ENCODE measurements at places on chromosomes 1 and 21.

GRCh38 chr1:115343200-115343737 lies 5.2 kb upstream of the NGF start:
- DNase-seq = no peak

- DNase-seq = no peak
These were observed 14.2 kb upstream of the MCOLN3 start for GRCh38 chr1:85062425-85063026.

DNA sequence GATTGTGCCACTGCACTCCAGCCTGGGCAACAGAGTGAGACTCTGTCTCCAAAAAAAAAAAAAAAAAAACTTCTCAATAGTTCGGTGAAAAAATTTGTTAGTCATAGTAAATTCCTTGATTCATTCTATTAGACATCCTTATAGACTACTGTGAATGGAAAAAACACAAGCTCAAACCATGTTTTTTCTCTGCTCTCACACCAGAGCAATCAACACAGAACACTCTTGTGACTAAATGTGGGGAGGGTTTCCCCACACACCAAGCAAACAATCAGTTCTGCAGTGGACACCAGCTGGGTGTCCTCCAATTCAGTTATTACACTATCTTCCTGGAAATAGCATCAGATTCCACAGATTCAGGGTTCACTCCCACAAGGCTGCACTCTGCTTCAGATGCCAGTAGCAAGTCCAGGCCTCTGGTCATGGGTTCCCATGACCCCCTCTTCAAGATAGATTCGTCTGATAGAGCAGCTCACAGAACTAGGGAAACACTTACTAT lies 69.1 kb upstream of the TEKT2 start:
- DNase-seq = no peak

- DNase-seq = peak; percentile 15
These were observed 13.9 kb downstream of the DMAP1 start for GRCh38 chr1:44227211-44227610.

GRCh38 chr1:6982860-6983259 lies 197.6 kb downstream of the CAMTA1 start:
- no peak for DNase-seq

DNA sequence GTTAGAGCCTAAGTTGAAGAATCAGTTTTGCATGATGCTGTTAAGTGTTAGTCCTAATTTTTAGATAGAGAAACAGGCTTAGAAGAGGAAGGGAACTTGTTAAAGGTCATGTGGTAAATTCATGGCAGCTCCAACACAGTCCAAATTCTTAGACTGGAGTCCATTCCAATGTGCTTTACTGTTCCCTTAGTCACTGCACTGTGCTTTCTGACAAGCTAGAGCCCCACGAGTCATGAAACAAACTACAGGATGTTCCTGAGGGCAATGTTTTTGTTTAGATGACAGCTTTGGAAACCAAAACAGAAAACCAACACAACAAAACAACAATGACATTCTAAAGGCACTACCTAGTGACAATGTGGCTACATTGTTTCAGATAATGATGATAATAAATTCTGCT lies 23.1 kb upstream of the RGS4 start:
- DNase-seq = no peak

DNA sequence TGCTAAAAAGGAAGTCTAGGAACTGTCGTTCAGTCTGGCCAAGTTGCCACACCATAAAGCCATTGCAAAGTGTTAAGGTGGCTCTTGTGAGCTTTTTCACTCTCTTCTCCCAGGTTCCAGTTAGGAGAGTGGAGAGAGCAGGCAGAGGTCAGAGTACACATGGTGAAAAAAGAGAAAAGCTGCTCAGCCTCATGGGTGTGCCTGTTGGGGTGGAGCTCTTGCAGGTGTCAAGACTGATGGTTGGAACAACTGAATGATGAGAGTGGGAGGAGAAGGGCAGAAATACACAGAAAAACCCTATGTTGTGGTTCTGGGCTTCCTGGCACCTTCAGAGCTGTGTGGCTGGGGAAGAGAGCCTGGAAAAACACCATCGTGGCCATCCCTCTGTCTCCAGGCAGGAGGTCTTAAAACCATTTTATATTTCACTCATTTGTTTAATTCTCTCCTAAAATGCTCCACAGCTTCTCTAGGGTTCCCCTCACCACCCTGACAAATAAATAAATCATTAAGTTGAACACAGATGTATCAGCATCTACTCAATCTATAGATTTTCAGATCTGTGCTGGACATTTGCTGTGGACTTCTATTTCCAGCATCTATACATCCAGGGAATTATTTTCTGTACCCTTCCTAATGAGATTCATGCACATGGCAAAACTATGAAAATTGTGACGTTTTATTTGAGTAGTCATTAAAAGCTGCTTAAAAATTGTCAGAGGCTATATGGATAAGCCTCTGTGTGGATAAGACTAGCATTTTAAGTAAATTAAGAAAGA lies 17.5 kb downstream of the UBASH3A start:
- DNase-seq = no peak

- DNase-seq = no peak
These were observed 462.0 kb downstream of the RPS6KC1 start for GRCh38 chr1:213513006-213513405.

GRCh38 chr1:175158170-175158591 lies 34.4 kb downstream of the KIAA0040 start:
- DNase-seq = no peak

- no peak for DNase-seq
These were observed 1.9 kb downstream of the PABPC4 start for GRCh38 chr1:39574646-39575045.
